ENCODE measurements at places on chromosomes 13 and 19. TPM values are rescaled to one million over a fixed set of nuclear protein-coding genes. Genes with fewer than 3 reads are reported as not detected.
A peak's percentile ranks its signal among the peaks of the same experiment; 100 is the strongest.

Gene WDR87
- not detected for total RNA-seq

GRCh38 chr19:23851966-23852365 is 62.7 kb upstream of the ZNF726 start:
- peaks cover 31% of the 10 kb centered on the region for H3K36me3 ChIP-seq
- H3K27me3 ChIP-seq = no peaks in the 10 kb centered on the region
- no peak overlapping the region for H3K4me3 ChIP-seq
- no peak overlapping the region for H3K27ac ChIP-seq
- DNase-seq = no peak

- no peaks in the 10 kb centered on the region for H3K36me3 ChIP-seq
- H3K4me1 ChIP-seq = no peaks in the 10 kb centered on the region
- H3K4me3 ChIP-seq = no peak overlapping the region
- H3K27me3 ChIP-seq = no peaks in the 10 kb centered on the region
- H3K27ac ChIP-seq = no peak overlapping the region
- no peak for DNase-seq
Observed at GRCh38 chr13:21637296-21637695, 33.3 kb upstream of the MICU2 start.

- peak within 1 kb of the TSS; percentile 71 for H3K4me3 ChIP-seq
- DNase-seq = peak; percentile 75
- peaks cover 5% of the 10 kb centered on the region for H3K4me1 ChIP-seq
Observed at GRCh38 chr19:55179606-55180484, at the start of gene SYT5. Gene SYT5, minus strand, starts transcription at chr19:55180289. Its CDS starts 1,248 bp downstream, at chr19:55179041.

DNA sequence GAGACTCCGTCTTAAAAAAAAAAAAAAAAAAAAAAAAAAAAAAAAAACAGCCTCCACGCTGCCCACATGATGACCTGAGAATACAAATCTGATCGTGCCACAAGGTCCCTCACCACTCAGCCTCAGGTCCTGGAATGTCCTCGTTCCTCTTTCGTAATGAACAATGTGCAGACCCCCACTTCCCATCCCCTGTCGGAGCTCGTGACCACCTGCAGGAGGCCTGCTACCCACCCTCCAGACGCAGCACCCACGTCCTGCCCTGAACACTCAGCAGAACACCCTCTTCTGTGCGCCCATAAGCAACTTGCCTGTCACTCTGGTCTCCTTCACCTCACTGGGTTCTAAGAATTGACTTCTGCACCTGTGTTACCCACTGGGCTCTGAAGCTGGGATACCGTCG is 166.4 kb downstream of the KATNAL1 start:
- no peak overlapping the region for H3K27ac ChIP-seq
- H3K36me3 ChIP-seq = no peaks in the 10 kb centered on the region
- DNase-seq = no peak
- H3K4me3 ChIP-seq = peak overlapping the region; percentile 12
- peaks cover 4% of the 10 kb centered on the region for H3K27me3 ChIP-seq

Gene LGALS14
- not detected for total RNA-seq

DNA sequence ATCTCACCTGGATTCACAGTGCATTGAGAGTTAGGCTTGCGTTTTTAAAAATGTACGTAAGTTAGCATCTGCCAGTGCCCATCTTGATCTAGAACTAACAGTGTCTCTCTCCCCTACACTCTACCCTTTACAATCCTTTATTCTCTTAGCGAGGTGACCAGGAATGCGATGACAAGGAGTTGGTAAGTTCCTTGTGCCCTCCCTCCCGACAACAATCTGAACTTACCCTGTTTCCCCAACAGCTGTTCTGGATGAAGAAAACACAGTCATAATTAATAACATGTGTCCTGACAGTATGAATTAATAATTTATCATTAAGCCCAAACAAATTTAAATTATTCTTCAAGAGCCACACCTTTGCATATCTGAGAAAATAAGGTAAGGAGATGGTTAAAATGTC is 6.3 kb downstream of the TSHZ3 start:
- no peak for DNase-seq
- H3K27me3 ChIP-seq = peaks cover 2% of the 10 kb centered on the region
